ENCODE measurements at places on chromosomes 16 and 17. TPM values are rescaled to one million over a fixed set of nuclear protein-coding genes. Genes with fewer than 3 reads are reported as not detected.

The HSD17B1 gene
- 1.7 TPM for total RNA-seq

The COA3 gene
- total RNA-seq = 140 TPM

The CBX8 gene
- 23.8 TPM for total RNA-seq

The PYDC1 gene
- total RNA-seq = not detected

The KRT20 gene
- 0.17 TPM for total RNA-seq

The CNTD1 gene
- not detected for total RNA-seq

All from A549 treated with CpdA at 1 μM for 4 hours (cell line).